ENCODE measurements at places on chromosomes 4 and X.

GRCh38 chrX:18994713-18995112, 10.8 kb upstream of the PHKA2 start:
- no peak for DNase-seq

GRCh38 chrX:153853180-153853901, 23.0 kb upstream of the PDZD4 start:
- no peak for DNase-seq

DNA sequence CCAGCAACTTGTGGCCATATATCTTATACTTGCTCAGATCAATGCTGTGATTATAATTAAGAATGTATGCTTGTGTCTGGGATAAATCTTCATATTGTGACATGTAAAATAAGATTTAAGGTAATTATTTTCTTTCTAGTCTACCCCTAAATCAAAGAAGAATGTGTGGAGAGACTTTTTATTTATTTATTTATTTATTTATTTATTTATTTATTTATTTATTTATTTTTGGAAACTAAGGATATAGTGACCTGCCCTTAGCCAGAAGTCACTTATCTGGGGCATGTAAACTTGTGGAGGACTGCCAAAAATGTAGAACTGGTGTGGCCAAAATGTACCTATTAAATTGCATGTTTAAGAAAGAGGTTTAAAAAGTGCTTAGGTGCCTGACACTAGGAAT, 144.3 kb downstream of the BEND2 start:
- no peak for DNase-seq

- peak; percentile 31 for DNase-seq
Observed at GRCh38 chr4:3074846-3075651, 568 bp downstream of the HTT start.

DNA sequence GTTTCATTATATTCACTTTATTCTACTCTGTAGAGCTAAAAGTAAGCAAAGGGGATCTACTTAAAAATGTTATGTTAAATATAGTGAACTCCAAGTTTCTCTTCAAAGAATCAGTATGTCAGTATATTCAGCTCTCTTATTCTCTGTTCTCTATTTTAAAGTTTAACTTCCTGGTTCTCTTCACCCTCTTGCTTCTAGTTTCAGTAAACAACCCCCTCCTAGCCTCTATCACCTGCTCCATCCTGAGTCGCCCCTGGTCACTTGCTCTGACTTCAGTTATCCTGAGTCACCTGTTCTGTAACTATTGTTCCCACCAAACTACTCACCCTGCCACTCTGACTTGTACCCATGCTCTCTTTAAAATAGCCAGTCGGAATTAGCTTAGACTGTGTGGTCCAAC, 180.9 kb upstream of the AADAT start:
- DNase-seq = no peak

DNA sequence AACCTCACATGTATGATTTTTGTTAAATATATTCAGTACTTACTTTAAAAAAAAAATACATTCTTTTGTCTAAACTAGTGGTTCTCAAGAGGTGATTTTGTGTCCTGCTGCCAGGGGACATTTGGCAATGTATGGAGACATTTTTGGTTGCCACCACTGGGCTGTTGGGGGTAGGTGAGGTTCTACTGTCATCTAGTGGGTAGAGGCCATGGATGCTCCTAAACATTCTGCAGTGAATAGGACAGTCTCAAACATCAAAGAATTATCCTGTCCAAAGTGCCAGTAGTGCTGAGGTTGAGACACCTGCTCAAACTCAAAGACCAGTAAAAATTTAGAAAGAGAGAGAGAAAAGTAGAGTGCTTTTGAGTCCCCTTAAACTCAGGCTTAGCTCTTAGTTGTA, 32.9 kb upstream of the PGM2 start:
- no peak for DNase-seq

- DNase-seq = no peak
Observed at GRCh38 chr4:106987311-106987710, 48.8 kb downstream of the DKK2 start.

DNA sequence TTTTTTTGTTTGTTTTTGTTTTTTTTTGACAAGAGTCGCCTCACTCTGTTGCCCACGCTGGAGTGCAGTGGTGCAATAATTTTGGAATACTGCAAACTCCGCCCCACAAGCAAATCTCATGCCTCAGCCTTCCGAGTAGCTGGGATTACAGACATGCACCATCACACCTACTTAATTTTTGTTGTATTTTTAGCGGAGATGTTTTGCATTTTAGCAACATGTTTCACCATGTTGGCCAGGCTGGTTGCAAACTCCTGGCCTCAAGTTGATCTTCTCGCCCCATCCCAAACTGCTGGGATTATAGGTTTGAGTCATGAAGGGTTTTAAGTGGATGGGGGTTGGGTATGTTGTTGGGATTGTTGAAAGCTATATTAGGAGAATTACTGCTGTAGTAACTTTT, 270.9 kb upstream of the LCORL start:
- DNase-seq = no peak

- no peak for DNase-seq
Observed at GRCh38 chr4:124389591-124389990, 322.9 kb downstream of the ANKRD50 start.

Data from DMS79 (cell line).